ENCODE measurements at places on chromosomes 4 and X. TPM values are rescaled to one million over a fixed set of nuclear protein-coding genes. Genes with fewer than 3 reads are reported as not detected.

DNA sequence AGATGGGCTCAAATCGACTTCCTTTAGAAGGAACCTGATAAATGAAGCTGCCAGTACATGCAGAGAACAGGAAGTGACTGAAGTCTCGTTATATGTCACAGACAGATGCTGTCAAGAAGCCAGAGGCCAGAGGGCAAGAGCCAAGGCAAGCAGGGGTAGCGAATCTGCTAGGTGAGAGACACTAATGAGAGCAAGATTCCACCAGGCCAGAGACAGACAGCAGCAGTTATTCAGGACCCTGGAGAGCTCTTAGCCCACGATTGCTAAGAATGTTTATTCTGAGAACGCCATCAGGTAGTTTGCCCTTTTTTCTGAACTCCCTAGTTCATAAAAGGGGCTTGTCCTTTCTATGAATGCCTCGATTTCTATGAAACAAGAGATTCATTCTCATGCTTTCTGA is 73.7 kb downstream of the BEND2 start:
- no peak overlapping the region for H3K27ac ChIP-seq
- DNase-seq: no peak
- no peaks in the 10 kb centered on the region for H3K27me3 ChIP-seq
- H3K4me1 ChIP-seq: no peaks in the 10 kb centered on the region
- no peak overlapping the region for H3K4me3 ChIP-seq
- no peaks in the 10 kb centered on the region for H3K36me3 ChIP-seq

- no peaks in the 10 kb centered on the region for H3K36me3 ChIP-seq
- DNase-seq: no peak
- no peak overlapping the region for H3K4me3 ChIP-seq
- H3K27ac ChIP-seq: no peak overlapping the region
These were observed 23.3 kb downstream of the RPGR start for GRCh38 chrX:38304010-38304409.

DNA sequence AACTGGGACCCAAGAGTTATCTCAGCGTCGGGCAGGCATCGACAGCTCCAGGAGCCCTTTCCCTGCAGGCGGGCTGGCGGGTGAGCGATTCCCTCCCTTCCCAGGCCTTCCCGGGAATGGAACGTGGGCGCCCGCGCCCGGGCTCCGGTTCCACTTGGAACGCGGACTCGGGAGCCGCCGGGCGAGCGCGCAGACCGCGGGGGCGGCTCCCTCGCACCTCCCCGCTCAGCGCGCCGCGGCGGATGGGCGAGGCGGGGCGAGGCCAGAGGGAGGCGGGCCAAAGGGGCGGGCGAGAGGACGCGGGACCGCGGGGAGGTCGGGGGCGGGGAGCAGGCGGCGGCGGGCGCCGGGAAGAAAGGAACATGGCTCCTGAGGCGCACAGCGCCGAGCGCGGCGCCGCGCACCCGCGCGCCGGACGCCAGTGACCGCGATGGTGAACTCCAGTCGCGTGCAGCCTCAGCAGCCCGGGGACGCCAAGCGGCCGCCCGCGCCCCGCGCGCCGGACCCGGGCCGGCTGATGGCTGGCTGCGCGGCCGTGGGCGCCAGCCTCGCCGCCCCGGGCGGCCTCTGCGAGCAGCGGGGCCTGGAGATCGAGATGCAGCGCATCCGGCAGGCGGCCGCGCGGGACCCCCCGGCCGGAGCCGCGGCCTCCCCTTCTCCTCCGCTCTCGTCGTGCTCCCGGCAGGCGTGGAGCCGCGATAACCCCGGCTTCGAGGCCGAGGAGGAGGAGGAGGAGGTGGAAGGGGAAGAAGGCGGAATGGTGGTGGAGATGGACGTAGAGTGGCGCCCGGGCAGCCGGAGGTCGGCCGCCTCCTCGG is at the start of gene PKD2:
Gene PKD2 (plus strand): TSS at position 332 of the 818 bp plus-strand sequence. CDS start 99 bp downstream, at position 431.
- DNase-seq: peak; percentile 53
- H3K4me1 ChIP-seq: peaks cover 21% of the 10 kb centered on the region
- peak within 1 kb of the TSS; percentile 75 for H3K27ac ChIP-seq
- H3K4me3 ChIP-seq: peak within 1 kb of the TSS; percentile 79
- no peaks in the 10 kb centered on the region for H3K27me3 ChIP-seq

DNA sequence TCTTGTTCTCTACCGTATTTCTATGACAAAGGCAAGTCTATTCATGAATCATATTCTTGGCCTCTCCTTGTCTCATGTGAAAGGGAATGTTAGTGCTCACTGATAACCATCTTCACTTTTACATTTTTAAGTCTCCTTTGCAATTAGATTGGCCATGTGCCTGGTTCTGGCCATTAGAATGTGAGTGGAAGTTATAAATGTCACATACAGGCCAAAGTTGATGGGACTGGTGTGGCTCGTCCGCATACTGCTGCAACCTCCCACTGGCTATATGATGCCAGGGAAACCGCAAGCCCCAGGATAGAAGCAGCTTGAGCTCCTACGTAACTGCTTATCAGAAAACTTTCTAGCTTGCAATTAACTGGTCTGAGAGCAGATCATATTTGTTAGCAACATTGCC is 86.1 kb downstream of the MAGEC1 start:
- no peaks in the 10 kb centered on the region for H3K4me1 ChIP-seq
- no peak overlapping the region for H3K27ac ChIP-seq
- no peak for DNase-seq

Gene TASL
- total RNA-seq: 0.13 TPM

DNA sequence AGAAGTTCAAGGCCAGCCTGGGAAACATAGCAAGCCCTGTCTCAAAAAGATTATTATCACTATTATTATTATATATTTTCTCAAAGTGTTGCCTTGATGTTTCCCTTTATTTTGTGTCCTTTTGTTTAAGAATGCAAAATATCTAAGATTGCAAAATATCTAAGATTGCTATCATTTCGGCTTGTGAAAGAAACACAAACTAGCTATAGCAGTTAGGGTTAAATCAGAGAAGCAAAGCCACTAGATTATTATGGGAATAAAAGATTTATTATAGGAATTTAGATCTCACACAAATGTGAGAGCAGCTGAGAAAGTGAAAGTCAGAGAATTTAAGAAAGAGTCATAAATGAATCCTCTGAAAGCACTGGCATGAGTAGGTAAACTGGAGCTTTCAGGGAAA is 18.0 kb upstream of the TMEM184C start:
- no peak overlapping the region for H3K4me3 ChIP-seq
- no peaks in the 10 kb centered on the region for H3K4me1 ChIP-seq
- no peaks in the 10 kb centered on the region for H3K36me3 ChIP-seq
- no peak for DNase-seq
- H3K27me3 ChIP-seq: no peaks in the 10 kb centered on the region

- no peak overlapping the region for H3K4me3 ChIP-seq
- no peaks in the 10 kb centered on the region for H3K27me3 ChIP-seq
- no peak overlapping the region for H3K27ac ChIP-seq
- peaks cover 3% of the 10 kb centered on the region for H3K4me1 ChIP-seq
- no peaks in the 10 kb centered on the region for H3K36me3 ChIP-seq
These were observed 4.3 kb upstream of the TLR6 start for GRCh38 chr4:38860788-38861424.

- H3K36me3 ChIP-seq: no peaks in the 10 kb centered on the region
- no peak overlapping the region for H3K27ac ChIP-seq
- H3K4me1 ChIP-seq: no peaks in the 10 kb centered on the region
- no peaks in the 10 kb centered on the region for H3K27me3 ChIP-seq
These were observed 185.0 kb upstream of the FAM241A start for GRCh38 chr4:111960241-111960667.

DNA sequence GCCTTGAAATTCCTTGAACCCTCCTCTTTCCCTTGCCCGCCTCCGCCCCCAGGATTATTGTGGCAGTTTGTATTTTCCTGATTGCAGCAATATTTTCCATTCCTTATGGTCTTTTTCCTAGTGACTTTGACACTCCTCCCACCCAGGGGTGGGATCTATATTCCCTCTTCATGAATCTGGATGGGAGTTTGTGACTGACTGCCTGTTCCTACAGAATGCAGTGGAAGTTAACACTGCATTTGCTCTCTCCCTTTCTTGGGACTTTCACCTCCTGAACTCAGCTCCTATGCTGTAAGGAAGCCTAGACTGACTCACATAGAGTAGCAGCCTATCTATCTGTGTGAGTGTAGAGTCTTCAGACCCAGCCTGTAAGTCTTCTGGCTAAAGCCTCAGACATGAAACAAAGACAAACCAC is 2.2 kb downstream of the FUNDC2 start:
- DNase-seq: no peak
- H3K27ac ChIP-seq: peak overlapping the region; percentile 98
- no peaks in the 10 kb centered on the region for H3K27me3 ChIP-seq
- H3K36me3 ChIP-seq: no peaks in the 10 kb centered on the region

GRCh38 chrX:23742697-23743622 is at the start of gene ACOT9:
Gene ACOT9, minus strand, starts transcription at chrX:23743276. Its CDS starts 132 bp downstream, at chrX:23743144.
- H3K4me1 ChIP-seq: no peaks in the 10 kb centered on the region
- H3K27me3 ChIP-seq: no peaks in the 10 kb centered on the region
- peak; percentile 85 for DNase-seq
- no peaks in the 10 kb centered on the region for H3K36me3 ChIP-seq

DNA sequence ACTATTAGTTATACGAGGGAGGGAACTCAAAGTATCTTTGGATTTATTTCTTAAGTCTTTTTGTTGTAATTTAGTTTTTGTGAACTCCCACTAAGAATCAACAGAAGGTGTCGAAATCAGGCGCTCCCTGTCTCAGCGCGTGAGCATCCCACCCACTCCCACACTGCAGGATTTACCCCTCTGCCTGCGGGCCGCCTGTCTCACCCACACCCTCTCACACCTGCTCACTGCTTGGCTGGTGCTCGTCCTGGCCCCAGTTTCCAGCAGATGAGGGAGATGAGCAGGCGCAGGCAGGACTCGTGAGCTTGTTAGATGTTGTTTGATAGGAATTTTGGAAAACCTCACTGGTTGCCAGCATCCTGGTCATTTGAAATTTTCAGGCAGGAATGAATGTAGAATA is 20.8 kb upstream of the HGFAC start:
- H3K4me3 ChIP-seq: no peak overlapping the region
- no peaks in the 10 kb centered on the region for H3K4me1 ChIP-seq
- no peaks in the 10 kb centered on the region for H3K27me3 ChIP-seq
- no peaks in the 10 kb centered on the region for H3K36me3 ChIP-seq
- H3K27ac ChIP-seq: no peak overlapping the region
- no peak for DNase-seq

GRCh38 chrX:110081740-110082139 is 78.8 kb downstream of the TMEM164 start:
- peaks cover 26% of the 10 kb centered on the region for H3K4me1 ChIP-seq
- peak overlapping the region; percentile 90 for H3K27ac ChIP-seq
- H3K4me3 ChIP-seq: no peak overlapping the region

DNA sequence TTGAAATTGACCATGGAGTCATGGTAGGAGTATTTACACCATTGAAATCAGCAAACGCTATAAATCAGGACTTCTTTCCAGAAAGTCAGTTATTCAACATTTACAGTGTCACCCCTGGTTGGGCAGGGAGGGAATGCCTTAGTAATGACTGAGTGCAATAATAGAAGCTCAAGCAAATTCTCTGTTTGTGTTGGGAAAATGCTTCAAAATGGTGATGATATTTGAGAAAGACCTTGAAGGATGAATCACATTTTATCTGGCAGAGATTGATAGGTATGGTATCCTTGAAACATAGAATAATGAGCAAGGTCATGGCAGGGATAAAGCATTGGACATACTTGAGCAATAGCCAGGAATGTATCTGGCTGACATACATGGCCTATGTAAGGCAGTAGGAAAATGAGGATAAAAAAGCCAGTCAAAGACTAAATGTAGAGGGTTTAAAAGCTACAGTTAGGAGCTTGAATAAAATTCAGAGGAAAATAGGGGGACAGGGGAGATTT is 248.7 kb downstream of the FMR1NB start:
- H3K27me3 ChIP-seq: no peaks in the 10 kb centered on the region
- no peaks in the 10 kb centered on the region for H3K36me3 ChIP-seq
- H3K27ac ChIP-seq: no peak overlapping the region
- no peaks in the 10 kb centered on the region for H3K4me1 ChIP-seq
- DNase-seq: no peak
- H3K4me3 ChIP-seq: no peak overlapping the region

DNA sequence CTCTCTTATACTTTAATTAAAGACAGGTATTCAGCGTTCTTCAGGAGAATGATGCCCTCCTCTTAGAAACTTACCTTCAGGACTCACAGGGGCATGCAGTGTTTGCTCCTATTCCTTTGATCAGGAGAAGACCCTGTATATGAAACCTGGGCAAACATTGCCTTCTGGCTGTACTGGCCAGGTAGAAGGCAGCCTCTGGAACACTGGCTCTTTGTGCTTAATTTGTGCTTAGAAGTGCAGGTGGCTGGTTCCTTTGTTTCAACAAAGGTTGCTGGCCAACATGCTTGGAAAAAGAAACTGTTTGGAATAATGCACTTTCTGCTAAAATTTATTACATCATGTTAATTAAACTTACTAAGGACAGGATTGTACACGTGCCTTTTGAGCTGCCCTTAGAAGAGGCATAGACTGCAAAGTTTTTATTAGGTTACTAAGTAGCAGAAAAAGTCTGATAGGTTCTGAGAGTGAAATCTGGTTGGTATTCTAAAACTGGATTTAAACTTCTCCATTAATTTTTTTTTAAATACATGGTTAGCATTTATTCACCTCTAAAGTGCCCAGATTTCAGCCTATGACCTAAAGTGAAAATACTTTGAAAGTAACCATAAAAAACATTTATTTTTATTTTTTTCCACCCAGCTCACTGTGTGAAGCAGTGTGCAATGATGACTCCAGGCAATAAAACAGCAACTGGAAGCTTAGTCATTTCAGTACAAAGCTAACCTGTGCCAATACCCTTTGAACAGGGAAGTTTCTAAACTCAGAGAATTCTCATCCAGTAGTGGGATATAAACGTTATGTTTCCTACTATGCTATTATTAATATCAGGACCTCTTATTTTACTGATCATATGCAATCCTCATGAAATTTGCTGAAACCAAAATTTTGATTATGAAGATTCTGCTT is 11.3 kb downstream of the RASSF6 start:
- H3K4me3 ChIP-seq: no peak overlapping the region
- H3K27me3 ChIP-seq: no peaks in the 10 kb centered on the region
- H3K36me3 ChIP-seq: no peaks in the 10 kb centered on the region
- no peak for DNase-seq
- H3K4me1 ChIP-seq: no peaks in the 10 kb centered on the region

Gene BGN
- 4.8 TPM for total RNA-seq

DNA sequence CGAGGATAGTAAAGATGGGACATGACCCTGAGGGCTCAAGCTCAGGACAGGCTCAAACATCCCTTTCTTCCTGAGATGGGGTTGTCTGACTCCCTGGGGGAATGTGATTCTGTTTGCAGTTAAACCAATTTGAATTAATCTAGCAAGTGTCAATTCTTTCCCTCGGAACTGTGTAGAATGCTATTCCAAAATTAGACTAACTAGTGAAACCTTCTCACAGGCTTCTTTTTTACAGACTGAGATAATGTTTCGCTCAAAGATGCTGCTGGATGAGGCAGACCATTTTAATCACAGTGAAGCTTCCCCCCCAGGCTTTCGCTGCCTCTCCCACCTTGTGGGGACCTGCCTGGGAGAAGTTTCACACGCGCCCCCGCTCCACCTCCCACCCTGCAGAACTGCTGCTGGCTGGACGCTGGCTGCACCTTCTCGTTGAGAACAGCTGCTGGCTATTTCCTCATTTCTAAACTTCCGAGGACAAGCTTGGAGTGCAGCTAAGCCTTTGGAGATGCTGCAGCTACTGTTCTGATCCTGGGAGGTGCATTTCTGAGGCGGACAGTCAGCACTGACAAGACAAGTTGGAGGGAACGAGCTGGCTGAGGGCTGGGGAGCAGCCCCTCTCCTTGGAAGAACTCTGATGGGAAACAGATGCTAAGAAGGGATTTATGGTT is 297.8 kb downstream of the RAPGEF2 start:
- no peaks in the 10 kb centered on the region for H3K36me3 ChIP-seq
- peak overlapping the region; percentile 56 for H3K27ac ChIP-seq
- DNase-seq: no peak
- H3K27me3 ChIP-seq: no peaks in the 10 kb centered on the region

Gene DMD
- total RNA-seq: 53.5 TPM
